ENCODE measurements at places on chromosomes 3 and 15.

DNA sequence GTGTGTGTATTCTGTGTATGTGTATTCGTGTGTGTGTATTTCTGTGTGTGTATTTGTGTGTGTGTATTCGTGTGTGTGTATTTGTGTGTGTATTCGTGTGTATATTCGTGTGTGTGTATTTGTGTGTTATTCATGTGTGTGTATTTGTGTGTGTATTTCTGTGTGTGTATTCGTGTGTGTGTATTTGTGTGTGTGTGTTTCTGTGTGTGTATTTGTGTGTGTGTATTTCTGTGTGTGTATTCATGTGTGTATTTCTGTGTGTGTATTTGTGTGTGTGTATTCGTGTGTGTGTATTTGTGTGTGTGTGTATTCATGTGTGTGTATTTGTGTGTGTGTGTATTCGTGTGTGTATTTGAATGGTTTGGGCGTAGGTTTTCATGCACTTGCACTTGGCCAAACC lies 405.4 kb downstream of the SOX2 start:
- DNase-seq, result no peak

- DNase-seq, result no peak
Measured at GRCh38 chr3:13205567-13206143, 132.4 kb upstream of the IQSEC1 start.

DNA sequence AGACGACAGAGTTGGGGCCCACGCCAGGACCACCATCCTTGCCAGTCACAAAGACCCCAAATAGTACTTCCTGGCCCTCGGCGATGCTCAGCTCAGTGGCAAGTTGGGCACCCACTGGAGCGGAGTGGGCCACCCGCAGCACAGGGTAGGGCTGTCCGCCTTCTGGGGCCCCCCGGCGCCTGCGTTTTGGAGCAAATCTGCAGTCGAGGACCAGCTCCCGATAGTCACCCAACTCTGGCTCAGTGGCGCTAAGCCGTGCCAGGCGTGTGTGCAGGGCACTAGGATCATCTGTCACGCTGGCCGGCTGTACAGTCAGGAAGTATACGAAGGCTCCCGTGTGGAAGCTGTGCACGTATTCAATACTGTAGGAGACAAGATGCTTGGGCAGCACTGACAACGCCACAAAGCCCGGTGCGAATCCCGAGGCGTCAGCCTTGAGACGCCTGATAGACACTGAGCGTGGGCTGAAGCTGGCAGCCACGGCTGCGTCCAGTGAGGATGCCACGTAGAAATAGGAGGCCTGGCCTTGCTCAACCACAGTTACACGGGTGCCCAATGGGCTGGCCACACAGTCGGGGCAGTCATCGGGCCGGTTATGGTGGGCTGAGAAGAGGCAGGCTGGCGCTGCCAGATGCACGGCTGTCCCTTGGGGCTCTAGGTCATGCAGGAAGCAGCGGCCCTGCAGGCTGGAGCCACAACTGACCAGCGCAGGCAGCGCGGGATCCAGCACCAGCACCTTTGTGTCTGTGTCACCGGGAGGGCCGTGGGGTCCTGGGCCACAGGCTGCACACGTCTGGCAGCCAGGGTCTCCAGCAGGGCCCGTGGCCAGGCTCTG lies 945 bp downstream of the MST1R start:
- no peak for DNase-seq

DNA sequence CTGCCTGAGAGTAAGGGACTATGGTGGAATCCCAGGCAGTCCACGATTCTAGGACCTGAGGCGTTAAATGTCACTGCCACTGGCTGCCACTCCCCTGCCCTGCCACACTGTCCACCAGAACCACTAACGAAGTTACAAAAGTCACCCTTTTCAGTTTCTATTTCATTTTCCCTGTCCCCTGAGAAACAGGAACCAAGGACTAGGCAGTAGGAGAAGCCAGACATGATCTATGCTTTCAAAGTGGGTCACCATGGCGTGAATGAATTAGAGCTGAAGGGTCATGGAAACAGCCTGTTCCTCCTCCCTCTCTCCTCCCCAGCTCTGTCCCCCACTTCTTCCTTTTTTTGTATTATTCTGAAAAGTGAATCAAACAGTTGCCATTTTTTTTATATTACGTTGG lies 9.1 kb upstream of the ADPRH start:
- DNase-seq, result no peak

DNA sequence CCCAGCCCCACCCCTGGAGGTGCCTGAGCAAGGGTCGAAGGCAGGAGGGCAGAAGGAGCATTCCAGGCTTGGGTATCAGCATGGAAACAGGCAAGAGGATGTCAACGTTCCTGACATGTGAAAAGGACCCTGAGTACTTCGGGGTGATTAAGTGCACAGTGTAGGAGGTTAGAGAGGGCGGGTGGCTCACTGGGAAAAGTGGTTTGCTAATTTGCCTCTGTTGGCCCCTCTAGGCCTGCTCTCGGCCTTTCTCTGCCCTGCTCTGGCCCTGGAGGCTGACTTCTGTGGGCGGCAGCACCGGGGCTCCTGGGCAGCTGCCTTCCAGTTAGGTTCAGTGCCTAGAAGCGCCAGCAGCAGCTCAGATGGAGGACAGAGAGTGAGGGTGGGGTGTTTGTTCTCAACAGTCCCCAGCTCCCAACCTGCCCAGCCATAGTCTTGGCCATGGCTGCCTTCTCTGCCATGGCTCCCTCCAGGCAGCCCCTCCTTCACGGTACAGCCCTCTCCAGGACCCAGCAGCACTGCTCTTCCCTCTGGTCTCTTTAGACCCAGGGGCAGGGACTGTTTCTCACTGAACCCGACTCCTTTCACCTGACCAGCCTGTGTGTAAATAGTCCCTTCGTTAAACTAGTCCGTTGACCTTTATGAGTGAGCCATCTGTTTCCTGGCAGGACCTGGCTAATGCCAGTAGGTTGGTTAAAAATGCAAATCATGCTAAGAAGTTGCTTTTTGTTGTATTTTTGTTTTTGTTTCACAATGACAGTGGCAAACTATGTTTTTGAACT lies 107.1 kb upstream of the TPM1 start:
- no peak for DNase-seq

DNA sequence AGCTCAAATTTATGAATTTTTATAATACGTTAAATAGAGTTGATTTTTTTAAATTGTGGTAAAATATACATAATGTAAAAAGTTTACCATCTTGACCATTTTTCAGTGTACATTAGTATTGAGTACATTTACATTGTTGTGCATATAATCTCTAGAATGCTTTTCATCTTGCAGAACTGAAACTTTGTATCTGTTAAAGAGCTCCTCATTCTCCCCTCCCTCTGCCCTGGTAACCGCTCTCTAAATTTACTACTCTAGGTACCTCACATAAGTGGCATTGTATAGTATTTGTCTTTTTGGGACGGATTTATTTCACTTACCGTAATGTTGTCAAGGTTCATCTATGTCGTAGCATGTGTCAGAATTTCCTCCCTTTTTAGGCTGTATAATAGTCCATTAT lies 13.6 kb downstream of the TBC1D23 start:
- no peak for DNase-seq

GRCh38 chr3:98361289-98361688 lies 7.6 kb downstream of the OR5K4 start:
- no peak for DNase-seq

DNA sequence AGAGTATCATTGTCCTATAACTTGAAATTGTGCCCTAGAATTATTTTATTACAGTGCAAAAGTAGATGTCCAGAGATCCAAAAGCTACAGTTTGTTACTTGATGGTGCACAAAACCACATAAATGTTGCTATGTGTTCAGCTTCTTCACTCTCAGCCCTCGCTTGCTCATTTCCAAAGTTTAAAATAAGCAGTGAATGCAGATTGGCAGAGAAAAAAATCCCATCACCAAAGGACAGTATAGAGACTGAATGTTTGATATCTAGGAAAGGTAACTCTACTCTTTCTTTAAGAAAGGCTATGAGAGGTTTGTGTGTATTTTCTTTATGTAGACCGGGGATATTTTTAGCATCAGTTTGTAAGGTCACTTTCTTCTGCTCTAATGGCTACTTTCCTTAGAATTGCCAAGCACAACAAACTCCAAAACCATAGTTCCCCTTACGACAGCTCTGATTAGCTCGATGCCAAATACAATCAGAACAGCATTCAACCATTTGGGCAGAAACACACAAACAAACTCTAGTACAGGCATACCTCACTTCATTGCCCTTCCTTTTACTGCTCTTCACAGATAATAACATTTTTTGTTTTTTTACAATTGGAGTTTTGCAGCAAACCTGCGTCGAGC lies 164.1 kb upstream of the CCDC54 start:
- DNase-seq, result no peak

DNA sequence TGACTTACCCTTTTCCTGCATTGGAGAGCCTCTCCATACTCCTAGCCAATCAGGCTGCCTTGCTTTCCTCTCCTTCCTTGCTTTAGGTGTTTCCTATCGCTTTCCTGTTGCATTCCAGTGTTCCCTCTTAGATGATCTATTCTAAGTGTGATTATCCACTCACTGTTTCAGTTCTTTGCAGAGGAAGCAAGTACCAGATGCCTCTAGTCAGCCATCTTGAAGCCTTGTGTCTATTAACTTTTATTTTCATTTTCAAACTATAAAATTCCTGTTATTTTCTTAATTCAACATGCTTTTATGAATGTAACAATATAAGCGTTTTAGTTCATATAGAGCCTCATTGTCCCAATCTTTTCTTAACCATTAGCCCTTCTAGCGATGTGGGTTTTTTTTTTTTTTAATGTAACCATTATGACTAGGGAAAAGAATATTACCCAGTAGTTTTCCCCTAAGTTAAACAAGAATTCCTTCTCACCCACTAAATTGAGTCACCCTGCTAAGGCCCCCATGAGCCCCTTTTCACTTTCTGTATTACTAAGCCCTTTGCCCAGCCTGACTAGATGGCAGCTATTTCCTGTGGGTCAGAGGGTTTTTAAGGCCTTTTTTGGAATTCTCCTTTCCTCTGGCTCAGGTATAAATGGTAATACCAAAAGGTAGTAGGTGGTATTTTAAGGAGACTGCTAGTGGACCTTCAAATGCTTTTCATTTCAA lies 229.4 kb upstream of the CTNNB1 start:
- no peak for DNase-seq

GRCh38 chr3:81218023-81218422 lies 543.4 kb downstream of the GBE1 start:
- DNase-seq, result no peak

DNA sequence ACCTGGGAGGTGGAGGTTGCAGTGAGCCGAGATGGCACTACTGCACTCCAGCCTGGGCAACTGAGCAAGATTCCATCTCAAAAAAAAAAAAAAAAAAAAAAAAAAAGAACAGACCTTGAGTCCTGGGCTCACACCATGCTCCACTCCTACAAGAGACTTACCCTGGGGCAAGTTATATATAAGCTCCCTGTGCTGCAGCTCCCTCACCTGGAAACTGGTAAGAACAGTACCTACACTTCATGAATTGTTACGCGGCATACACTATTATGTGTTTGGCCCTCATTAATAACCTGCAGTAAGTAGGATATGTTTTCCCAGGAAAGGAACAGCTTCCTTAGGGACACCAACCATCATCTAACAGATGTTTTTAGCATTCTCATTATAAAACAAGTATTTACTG lies 119.6 kb downstream of the FMN1 start:
- no peak for DNase-seq

Measured in germinal center (tissue), 1 donor.